Activated naive CD4-positive, alpha-beta T cell treated with anti-CD3 and anti-CD28 coated beads, Interleukin-2, amount 50 U/mL, for 72 hours (primary cell): ENCODE measurements at places on chromosomes 3 and 15. TPM values are rescaled to one million over a fixed set of nuclear protein-coding genes. Genes with fewer than 3 reads are reported as not detected.

DNA sequence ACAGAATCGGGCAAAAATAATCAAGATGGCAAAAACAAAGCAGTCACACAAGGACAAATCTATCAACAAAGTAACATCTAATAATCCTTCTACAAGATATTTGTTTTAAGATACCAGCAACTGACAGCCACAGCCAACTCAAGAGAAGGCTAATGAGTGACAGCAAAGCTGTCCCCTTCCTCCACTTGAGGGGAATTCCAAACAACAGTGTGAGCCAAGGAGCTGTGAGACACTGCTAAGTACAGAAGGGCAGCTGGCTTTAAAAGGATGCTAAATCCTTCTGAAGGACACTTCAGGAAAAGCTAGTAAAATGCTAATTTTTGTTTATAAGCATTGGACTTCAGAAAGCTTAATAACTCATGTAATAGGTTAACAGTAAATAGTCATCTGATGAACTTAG lies 120.3 kb upstream of the GOLGA8J start:
- DNase-seq, result no peak

DNA sequence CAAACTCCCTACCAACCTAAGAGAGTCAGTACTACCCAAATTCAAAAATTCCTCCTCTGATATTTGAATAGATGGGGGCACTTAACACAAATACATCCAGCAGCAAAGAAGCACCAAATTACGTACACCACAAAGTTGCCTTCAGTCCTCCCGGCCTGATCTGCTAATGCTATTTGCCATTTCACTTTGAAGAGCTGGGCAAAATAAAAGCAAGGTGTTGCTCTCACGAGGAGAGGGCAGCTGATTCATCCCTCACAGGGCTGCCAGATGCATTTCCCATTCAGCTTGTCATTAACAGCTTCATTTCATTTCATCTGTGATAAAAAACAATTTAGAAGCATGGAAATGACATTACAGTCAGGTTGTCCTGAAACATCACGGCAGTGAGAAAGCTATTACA lies 283.4 kb upstream of the VEPH1 start:
- no peak for DNase-seq

DNA sequence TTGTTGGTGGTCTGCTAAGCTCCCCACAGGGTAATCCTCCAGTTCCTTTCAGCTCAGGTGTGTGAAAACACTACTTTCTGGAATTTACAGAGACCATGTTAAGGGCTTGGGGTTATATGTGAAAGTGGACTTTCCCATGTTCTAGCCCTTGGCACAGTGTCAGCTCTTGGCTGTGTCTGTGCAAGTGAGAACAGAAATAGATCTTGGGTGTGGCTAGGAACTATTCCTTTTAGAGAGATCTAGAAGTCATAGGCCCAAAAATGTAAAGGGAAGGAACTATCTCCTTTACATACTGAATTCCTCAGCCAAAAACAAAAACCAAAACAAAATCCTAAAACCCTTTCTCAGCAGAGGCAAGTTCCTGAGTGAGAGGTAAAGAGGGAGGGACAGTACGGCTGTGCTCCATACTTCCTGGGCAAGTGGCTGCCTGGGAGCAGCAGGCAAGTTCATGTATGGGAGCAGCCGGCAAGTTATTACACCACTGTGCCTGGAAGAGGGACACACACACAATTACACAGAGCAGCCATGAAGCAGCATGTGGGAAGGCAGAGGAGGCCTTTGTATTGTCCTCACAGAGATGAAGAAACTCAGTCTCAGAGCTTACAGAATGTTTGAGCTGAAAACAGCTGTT lies 19.9 kb upstream of the C3orf62 start:
- no peak for DNase-seq

GRCh38 chr15:96583671-96584070 lies 253.2 kb downstream of the NR2F2 start:
- DNase-seq, result no peak

DNA sequence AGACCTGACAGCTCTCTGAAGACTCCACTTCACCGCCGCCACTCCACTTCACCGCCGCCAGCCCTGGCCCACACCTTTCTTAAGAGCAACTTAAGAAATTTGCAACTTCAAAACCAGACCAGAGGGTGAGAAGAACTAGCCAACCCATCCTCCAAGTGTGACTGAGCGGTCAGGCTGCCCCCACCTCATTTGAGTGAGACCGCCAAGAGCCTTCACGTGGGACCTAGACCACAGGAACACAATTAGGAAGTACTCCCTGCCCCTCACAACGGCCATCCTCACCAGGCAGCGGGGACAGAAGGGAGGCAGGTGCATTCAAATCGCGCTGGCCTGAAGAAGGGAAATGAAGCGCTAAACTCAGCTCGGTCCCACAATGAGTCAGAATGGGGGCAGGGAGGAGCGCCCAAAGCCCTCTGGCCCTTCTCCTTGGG lies 156.8 kb upstream of the BCL6 start:
- no peak for DNase-seq

DNA sequence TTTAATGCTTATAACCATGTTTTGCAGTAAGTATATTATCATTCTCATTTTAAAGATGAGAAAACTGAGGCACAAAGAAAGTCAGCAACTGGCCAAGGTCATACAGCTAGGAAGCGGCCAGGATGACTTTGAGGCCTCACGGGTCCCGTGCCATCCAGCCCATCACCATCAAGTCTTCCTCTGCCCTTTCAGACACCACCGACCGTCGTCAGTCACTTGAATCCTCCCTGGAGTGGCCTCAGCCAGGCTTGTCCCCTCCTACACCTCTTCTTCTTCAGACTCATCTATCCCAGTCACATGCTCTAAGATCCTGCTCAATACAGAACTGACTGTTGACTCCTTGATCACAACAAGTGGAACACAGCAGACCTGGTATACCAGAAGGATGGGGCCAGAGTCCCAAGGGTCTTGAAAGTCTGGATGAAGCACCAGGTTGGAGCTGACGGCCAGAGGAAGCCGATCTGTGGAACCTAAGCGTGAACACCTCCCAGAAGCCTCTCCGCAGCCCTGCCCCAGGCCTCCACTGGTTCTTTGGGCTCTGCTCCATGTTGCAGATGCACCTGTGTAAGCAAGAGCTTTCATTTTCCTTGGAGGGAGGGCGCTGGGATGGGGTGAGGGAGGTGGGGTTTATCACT lies 22.1 kb downstream of the ITGA11 start:
- DNase-seq, result no peak

- DNase-seq, result no peak
These were observed 1012.7 kb upstream of the CADM2 start for GRCh38 chr3:83946049-83946448.

- no peak for DNase-seq
These were observed 1.8 kb downstream of the SMAD3 start for GRCh38 chr15:67066959-67067853.

DNA sequence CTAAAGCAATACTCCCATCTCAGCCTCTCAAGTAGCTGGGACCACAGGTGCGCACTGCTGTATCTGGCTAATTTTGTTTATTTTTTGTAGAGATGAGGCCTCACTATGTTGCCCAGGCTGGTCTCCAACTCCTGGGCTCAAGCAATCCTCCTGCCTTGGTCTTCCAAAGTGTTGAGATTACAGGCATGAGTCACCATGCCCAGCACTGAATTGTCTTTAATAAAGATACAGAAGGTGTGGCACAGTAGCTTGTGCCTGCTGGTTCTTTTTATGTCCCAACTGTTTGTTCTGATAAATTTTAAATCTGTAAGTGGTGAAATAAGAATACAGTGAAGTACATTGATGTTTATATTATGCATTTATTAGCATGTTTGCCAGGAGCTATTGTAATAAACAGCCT lies 20.6 kb upstream of the TRAK1 start:
- no peak for DNase-seq

GRCh38 chr3:45895686-45896468 lies 9.5 kb downstream of the CCR9 start:
- no peak for DNase-seq

DNA sequence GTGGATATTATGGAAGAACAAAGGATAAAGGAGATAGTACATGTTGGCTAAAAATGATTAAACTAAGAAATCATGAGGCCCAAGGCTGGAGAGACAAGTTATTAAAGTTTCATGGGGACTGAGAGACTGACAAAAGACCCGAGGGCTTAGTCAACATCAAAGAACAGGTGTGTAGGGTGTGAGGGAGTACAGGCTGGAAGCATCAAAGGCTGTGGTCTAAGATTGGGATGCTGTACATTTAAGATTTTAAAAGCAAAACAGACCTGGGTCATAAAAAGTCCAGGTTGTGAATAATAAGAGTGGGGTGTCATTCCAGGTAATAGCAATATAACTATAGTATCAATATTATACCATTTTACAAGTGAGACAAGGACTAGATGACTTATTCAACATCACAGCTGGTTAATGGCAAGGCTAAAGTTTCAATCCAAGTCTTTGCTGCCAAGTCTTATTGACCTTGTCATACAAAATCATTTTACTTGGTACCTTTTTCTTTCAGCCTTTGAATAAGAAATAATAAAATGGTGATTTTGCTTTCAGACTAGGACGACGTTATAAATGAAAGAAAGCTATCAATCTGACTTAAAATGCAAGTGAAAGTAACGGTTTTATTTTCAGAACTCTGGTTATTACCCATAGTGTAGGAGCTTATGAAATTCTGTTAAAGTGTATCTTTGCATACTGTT lies 211.6 kb downstream of the TNIK start:
- no peak for DNase-seq

- no peak for DNase-seq
These were observed 23.9 kb upstream of the CTSH start for GRCh38 chr15:78968539-78969271.

GRCh38 chr15:66824424-66824823 lies 122.4 kb downstream of the SMAD6 start:
- DNase-seq, result no peak

DNA sequence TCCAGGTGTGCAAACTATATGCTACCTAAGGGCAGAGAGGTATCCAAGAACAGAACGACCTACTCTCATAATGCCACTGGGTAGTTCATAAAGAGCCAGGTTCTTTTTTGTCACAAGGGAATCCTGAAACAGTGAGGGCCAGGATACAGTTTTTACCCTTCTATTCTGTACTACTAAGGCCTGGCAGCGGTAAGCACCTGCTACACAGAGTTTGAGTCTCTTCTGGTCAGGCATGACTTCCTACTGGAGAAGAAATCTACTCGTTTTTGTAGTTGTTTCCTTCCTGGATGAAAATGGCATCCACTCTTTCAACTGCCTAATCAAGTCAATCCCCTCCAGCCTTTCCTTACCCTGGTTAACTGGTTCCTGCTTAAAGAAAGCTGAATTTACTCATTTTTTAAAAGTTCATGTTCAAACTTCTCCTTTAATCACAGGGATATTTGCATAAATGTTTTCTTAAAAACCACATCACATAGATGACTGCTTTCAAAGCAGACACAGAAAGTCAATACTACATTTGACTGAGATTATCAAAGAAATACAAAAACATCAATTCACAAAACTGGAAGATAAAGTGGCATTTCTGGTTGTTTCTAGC lies 40.0 kb downstream of the MAP4 start:
- no peak for DNase-seq

The FOXL2NB gene
- not detected for total RNA-seq

The C3orf20 gene
- 0.56 TPM for total RNA-seq

The SCN11A gene
- 0.09 TPM for total RNA-seq

The KBTBD13 gene
- total RNA-seq, result not detected

The MRPS25 gene
- 78.9 TPM for total RNA-seq

The RTP4 gene
- 3.6 TPM for total RNA-seq
